ENCODE measurements at places on chromosomes 1 and 21.

DNA sequence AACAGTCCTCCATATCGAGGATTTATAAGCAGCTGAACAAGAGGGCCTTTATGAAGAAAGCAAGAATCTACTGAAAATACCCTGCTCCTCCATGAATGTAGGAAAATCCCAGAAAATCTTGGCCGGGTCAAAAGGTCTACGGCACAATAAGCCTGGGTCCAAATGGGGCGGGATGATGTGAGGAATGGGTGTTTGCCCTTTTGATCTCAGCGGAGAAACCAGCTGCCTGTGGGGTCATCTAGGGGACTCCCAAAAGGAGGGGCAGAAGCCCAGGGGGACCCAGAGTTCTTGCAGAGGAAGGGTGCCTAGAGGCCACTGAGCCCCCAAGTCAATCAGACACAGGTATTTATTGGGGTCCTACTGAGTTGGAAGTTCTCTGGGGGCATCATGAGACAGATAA, 11.4 kb upstream of the PIGR start:
- DNase-seq, result no peak

GRCh38 chr1:47214549-47214948, 17.5 kb downstream of the TAL1 start:
- no peak for DNase-seq

- DNase-seq, result no peak
Observed at GRCh38 chr1:41233708-41234107, 8.4 kb downstream of the SCMH1 start.

DNA sequence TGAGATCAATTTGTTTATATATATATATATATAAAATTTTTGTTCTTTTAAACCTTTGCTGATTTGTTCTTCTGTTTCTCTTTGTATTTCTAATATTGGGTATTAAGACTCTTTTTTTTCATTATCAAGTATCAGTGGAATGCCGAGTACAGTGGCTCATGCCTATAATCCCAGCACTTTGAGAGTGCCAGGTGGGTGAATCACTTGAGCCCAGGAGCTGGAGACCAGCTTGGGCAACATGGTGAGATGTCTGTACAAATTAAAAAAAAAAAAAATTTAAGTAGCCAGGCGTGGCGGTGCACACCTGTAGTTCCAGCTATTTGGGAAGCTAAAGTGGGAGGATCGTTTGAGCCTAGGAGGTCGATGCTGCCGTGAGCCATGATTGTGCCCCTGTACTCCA, 67.1 kb downstream of the MAST2 start:
- no peak for DNase-seq

DNA sequence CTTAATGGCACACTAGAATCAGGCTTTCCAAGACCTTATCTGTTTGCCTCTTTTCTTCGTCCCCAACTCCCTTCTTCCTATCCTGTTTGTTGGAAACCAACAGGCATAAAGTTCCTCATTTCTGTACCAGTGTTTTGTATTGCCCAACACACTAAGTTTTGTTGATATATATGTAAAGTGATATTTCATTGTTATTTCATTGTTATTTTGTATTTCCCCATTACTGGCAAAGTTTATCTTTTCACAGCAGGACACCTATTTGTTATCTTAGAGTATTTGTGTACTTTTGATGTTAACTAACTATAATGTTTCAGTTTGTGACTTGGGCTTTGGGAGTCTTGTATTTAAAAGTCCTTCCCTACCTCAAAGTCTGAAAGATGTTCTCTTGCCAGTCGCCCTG, 27.1 kb downstream of the FAM20B start:
- no peak for DNase-seq

- no peak for DNase-seq
Observed at GRCh38 chr1:80531182-80531581, 1269.6 kb upstream of the ADGRL2 start.

- peak; percentile 38 for DNase-seq
Observed at GRCh38 chr1:42931911-42932422, 26.7 kb downstream of the SLC2A1 start.

GRCh38 chr1:223886516-223886921, 40.8 kb upstream of the TP53BP2 start:
- no peak for DNase-seq

GRCh38 chr1:230270185-230270558, 156.0 kb downstream of the PGBD5 start:
- no peak for DNase-seq

DNA sequence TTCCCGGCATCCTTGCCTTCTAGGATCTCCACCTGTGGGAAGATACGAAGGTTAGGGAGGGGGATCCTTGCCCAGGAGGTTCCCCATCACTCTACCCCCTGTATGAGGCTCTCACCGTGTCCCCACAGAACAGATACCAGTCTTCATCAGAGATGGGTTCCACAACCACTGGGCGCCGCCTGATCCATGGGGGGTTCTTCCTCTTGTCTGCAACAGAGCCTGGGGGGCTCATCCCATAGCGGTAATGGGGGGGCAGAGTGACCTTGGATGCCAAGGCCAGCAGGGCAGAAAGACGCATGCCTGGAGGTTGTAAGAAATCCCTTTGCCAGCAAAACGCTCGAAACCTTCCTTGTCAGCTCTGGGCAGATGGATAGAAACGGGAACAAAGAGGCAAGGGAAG, 2.5 kb downstream of the MRPL24 start:
- no peak for DNase-seq

- DNase-seq, result no peak
Observed at GRCh38 chr1:64836802-64837201, 91.9 kb downstream of the RAVER2 start.

GRCh38 chr1:234132795-234133194, 228.3 kb downstream of the SLC35F3 start:
- DNase-seq, result no peak

DNA sequence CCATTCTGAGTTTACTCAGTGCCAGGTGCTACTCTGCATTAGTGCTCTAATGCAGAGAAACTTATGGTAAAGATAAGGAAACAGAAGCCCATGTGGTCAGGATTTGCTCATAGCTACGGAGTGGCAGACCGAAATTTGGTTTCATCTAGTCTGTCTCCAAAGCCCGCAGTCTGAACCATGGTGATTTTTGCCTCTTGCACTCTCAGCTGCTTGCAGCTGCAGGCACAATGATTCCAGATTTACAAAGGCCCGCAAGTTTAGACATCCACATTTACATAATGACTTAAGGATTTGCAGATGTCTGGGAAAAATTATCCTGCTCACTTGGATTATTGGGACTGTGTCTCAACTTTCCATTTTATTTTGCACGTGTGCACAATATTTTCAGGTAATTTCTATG, 161.3 kb upstream of the KCNJ6 start:
- DNase-seq, result no peak

DNA sequence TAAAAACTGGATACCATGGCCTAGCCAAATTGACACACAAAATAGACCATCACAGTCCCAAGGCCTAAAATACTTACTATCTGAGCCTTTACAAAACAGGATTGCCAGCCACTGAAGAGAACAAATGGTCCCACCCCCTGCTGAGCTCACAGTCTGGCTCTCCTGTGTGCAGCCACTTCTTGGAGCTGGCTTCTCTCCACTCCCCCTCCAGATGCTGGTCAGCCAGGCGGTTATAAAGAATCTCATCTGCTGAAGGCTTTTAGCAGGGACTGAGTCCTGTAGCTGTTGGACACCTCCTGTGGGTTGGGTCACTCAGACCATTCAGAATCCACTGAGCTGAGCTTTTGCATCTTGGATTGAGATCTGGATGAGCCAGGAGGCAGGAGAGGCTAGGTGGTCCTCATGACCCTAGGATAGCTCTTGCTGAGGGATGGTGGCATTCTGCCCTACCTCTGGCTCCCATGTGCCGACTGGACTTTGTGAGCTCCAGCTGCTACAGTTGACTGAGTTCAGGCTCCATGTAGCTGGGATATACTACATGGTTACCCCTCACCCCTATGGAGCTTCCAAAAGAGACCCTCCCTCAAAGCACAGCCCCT, 16.1 kb downstream of the OXCT2 start:
- peak; percentile 8 for DNase-seq

GRCh38 chr1:197374428-197374827, 106.4 kb downstream of the CRB1 start:
- no peak for DNase-seq

DNA sequence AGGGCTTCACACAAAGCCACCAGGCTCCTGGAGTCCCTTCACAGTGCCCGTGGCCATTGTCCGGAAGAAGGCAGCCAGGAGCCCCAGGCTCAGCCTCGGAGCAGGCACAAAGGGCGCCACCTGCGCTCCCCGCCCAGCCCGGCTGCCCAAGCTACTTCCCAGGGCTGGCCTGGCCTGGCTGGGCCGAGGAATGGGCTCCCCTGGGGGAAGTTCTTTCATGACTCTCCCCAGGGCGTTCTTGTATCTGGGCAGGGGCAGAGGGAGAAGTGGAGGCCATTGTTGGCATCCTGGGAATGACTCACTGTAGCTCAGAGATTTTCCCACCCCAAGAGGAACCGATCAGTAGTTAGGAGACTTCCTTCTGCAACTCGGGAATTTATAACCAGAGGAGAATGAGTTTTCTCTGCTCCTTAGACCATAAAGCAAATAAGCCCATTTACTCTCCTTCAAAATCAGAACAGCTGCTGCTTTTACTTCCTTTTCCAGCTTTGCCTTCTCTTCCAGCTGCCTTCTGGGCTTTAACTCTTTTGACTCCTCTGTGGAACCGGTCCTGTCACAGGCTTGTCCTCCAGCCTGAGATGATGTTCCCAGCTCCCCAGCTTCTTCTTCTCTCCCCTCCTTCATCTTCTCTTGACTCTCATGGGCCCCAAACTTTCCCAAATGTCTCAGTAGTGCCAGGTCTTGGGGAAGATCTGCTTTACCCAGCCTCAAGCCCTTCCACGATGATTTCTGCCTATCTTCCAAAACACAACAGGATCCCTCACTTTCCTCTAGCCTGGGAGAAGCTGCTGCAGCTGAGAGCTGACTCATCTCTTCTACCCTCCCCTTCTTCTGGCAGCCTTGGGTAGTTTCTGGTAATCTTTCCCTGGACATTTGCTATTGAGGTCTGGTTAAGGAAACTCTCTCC, 118.7 kb upstream of the CD34 start:
- DNase-seq, result no peak

DNA sequence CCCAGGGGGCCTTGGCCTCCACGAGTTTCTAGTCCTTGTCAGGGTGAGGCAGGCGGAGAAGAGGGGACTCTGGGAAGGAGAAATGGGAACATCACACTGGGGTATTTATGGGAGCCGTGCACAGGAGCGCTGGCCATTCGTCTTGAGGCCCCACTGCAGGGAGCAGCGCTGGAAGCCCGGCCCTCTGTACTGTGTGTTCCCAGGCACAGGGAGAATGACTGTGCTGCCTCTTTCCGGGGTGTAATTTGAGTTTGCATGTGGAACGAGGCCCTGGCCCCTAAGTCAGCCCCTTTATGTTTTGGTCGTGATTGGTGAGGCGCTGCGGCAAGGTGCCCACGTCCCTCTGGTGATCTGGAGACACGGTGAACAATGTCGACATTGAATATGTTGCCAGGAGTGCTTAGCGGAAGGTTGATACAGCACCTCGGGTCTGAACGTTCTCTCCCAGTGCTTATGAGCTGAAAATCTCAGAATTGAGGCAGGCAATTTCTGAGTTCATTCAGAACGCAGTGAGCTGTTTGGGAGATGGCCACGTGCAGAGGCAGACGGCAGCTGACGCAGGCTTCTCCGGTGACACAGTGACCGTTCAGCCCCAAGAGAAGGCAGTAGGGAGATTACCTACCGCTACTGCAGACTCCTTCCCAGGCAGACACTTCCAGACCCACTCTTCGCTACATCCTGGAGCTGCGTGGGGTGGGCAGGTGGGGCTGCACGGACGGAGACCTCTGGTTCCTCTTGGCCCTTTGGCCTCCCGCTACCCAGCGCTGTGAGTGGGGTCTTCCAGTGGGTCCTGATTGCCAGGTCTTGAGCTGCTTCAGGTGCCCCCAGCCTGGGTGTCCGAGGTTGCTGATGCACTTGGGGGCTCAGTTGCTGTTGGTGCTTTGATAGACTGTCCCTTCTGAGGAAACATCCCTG, 265.8 kb downstream of the CAMTA1 start:
- DNase-seq, result no peak

DNA sequence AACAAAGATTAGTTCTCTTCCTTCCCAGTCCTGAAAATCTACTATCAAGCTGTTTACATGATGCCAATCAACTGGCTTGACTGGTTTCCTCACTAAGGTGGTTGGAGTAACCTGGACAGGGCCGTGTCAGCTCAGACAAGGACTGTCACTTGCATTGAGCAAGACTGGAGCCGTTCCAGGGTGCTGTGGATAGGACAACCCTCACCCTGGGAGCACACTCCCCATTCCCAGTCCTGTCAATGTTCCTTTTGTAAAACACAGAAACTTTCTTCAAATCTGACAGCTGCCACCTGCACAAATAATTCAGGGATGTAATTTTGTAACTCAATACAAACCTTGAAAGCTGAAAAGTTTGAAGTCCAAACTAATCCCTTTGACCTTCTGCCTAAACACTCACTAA, 31.4 kb downstream of the PLPP3 start:
- no peak for DNase-seq

- no peak for DNase-seq
Observed at GRCh38 chr1:8355439-8356255, 37.7 kb downstream of the SLC45A1 start.

GRCh38 chr1:24301785-24302175, 17.4 kb upstream of the GRHL3 start:
- DNase-seq, result no peak

DNA sequence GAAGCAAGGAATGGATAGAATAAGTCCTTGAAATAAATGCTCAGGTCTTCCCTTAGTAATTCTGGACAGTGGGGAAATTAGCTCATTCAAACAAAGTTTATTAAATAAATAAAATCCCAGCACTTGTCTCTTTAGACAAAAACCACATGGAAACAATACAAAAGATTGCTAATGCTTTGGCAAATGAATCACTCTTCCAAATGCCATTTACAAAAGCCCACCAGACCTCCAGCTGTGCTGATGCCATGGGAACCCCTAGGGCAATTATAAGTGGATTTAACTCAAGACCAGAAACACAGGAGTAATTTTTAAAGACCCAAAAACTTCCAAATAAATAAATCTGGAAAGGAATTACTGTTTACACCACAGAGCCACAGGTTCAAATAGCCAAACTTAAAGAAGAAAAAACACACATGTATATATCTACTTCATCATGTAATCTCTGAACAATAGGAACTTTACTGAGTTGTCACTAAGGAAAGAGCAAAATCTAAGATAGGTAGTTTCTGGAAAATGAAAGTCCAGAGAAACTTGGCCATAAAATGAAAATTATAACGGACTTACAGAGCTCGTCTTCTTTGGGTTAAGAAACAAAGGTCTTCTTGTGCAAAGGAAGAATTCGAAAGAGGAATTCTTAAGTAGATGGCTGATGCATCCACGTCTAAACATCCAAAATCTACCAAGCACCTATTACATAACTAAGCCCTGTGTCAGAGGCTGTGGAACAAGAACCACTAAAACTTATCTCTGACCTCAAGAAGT, 399.4 kb downstream of the SMYD3 start:
- no peak for DNase-seq

- DNase-seq, result no peak
Observed at GRCh38 chr1:21952786-21953520, 15.8 kb upstream of the HSPG2 start.

Measured in H9 (cell line).